ENCODE measurements at places on chromosomes 7 and 10.

- DNase-seq = no peak
Observed at GRCh38 chr10:86243651-86244155, 122.9 kb downstream of the GRID1 start.

- no peak for DNase-seq
Observed at GRCh38 chr7:127536394-127536691, 49.1 kb downstream of the GCC1 start.

- DNase-seq = no peak
Observed at GRCh38 chr7:136953386-136953785, 84.9 kb downstream of the CHRM2 start.

GRCh38 chr10:13990946-13991345 lies 339.8 kb downstream of the FRMD4A start:
- DNase-seq = no peak

GRCh38 chr10:12349629-12350166 lies 351 bp downstream of the CAMK1D start:
- no peak for DNase-seq

DNA sequence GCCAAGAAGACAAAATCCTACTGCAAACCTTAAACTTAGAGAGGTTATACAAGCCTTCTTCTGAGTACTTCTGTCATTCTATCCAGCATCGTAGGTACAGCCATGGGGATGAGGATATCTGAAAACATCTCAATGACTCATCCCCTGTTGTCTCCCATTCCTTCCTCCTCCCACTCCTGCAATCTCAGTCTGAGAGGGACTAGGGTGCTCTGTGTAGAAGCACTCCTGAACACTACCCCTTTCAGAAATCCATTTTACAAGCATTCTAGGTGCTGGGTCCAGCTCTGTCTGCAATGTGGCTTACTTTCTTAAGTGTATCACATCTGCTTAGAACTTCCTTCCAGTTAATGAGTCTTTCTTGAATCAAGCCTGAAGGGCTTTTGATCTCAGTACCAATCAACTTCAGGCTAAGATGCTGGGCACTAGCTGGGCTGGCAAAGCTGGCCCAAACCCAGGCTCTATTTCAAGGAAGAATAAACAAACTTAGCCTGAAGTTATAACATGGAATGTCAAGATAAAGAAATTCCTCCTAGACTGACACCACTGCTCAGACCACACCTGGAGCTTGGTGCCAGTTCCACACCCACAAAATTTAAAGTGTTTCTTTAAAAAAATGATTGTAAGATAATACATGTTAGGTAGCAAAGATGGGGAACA lies 270.3 kb upstream of the AOAH start:
- no peak for DNase-seq

GRCh38 chr10:131645756-131646155 lies 255.1 kb upstream of the PPP2R2D start:
- no peak for DNase-seq

GRCh38 chr10:112365014-112365432 lies 8.9 kb upstream of the ACSL5 start:
- DNase-seq = no peak

DNA sequence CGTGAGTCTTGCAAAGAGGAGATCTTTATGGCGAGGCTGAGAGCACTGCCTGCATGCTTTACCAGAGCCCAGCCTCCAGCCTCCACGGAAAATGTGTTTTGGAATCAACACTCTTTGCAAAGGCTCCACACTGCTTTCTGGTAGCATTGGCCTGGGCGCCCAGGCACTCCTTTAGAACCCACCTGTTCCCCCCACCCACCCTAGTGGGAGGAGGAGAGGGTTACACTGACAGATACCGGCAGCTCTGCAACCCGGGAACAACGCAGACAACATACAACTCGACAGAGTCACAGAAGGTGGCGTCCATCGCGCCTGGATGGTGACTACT lies 5.5 kb upstream of the MNX1 start:
- no peak for DNase-seq

GRCh38 chr7:46169384-46169755 lies 248.3 kb upstream of the IGFBP3 start:
- no peak for DNase-seq

DNA sequence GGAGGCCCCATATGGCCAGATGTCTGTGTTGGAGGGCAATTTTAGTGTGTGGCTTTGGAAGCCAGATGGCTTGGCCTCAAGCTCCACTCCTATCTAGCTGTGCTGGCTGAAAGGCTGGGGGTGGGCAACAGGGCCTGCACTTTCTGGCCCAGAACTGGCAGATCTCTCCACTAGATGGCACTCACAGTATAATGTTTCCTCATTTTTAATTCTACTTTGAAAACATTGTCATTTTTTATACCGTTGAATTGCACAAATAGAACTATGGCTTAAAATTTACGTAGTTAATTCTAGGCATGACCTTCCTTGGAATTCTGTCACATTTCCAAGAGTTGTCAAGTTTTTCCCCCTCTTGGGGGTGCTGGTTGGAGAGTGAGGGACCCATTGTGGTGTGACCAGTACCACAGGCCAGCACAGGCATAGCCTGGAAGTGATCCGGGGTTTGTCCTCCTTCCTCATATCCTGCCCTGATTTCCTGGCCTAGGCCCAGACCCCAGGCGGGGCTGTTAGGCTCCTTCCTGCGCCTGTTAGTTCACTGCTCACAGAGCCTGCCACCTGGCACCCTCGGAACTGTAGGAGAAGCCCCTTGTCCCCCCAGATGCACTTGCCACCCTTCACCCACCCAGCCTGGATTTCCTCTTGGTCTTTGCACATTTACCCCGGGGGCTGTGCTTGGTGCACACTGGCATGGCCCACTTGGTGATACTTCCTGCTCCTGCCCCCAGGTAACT lies 52.8 kb downstream of the ARHGAP22 start:
- peak; percentile 12 for DNase-seq

- DNase-seq = no peak
Observed at GRCh38 chr7:38748056-38748610, 117.0 kb upstream of the AMPH start.

GRCh38 chr10:93225938-93226337 lies 152.2 kb downstream of the CYP26A1 start:
- DNase-seq = no peak

- no peak for DNase-seq
Observed at GRCh38 chr10:99484626-99485581, 47.8 kb upstream of the NKX2-3 start.

- DNase-seq = no peak
Observed at GRCh38 chr10:98261436-98262277, 6.3 kb downstream of the LOXL4 start.

GRCh38 chr7:134742688-134743350 lies 36.6 kb upstream of the CALD1 start:
- DNase-seq = no peak

GRCh38 chr10:61935077-61935476 lies 33.6 kb downstream of the ARID5B start:
- DNase-seq = no peak

DNA sequence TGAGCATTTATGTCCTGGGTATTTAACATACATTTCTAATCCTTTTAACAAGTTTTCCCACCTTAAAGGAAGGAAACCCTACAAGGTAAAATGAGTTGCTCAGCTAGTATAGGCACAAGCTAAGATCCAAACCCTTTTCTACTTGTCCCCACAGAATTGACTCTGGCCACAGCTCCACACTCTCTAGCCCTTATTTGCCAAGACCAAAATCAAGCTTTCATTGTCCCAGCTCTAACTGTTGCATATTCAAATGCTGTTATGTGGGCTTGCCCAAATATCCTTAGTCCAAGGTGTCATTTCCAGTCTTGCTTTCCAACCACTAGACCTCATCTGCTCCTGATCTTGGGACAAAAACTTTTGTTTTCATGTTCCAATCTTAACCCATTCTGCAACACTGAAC lies 31.3 kb upstream of the LSM8 start:
- no peak for DNase-seq

DNA sequence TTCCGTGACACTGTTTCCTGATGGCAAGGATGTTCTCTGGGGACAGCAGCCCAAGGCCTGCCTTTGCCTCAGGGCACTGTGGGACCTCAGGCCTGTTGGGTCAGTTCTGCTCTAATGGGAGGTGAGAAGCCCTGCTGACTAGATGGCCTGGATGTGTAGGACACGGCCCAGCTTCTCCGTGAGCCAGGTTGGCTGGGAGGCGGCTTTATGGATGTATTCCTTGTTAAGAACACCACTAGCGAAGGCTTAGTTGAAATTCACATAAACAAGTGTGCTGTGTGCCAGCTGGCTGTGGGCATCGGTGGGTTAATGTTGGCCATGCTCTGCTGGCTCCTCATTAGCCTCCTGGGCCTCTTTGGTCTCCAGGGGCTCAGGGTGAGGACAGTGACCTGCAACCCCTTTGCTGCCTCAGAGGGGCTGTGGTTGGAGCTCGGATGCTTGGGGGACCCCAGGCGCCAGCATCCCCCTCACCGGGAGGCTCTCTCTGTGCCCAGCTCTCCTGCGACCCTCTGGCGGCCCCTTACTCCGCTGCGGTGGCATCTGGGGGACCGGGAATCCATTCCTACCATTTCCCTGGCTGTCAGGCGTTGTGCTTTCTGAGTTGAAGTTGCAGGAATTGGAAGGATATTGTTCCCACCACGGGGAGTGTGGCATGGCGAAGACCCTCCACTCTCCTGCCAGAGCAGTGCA lies 22.8 kb upstream of the DPYSL4 start:
- no peak for DNase-seq

DNA sequence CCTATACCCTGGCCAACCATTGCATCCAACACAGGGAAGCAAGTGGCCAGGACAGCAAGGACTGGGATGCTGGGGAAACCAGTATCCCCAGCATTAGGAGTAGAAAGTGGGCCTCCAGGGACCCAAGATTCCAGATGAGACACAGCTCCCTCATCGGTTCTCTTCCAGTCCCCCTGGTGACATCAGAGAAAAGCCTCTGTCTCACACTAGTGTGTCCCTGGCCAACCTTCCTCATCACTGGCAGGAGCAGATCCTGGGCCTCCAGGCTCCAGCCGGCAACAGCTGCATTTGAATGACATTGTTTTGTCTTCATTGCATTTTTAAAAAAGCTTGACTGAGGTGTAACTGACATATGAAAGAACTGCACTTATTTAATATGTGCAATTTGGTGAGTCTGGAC lies 177.3 kb upstream of the LYZL2 start:
- DNase-seq = no peak

DNA sequence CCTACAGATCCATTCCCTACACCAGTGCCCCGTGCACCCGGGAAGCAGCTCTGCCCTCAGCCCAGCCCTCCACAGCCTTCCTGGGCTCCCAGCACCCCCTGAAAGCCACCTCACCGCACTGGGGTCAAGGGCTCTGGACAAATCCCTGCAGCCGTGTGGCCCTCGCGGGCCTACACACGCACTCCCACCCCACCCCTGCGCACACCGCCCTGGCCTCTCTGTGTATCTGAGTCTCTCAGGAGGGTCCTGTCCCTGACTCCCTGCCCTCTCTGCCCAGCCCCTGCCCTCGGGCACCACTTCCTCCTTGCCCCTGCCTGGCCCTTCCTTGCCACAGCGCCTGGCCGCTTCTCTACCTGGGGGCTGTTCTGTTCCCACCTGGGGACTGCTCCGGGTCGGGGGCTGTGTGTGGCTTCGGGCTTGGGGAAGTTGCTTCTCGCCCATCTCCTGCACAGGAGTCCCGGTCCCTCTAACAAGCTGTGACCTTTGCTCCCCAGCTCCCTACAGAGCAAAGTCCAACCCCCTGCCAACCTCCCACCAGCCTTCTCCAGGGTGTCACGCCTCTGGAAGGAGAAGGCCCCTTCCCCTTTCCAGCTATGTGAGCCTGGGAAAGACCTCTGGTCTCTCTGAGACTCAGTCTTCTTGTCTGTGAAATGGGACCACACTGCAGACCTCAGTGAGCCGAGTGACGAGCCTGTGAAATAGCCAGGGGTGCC lies 1.5 kb downstream of the TMEM184A start:
- no peak for DNase-seq

DNA sequence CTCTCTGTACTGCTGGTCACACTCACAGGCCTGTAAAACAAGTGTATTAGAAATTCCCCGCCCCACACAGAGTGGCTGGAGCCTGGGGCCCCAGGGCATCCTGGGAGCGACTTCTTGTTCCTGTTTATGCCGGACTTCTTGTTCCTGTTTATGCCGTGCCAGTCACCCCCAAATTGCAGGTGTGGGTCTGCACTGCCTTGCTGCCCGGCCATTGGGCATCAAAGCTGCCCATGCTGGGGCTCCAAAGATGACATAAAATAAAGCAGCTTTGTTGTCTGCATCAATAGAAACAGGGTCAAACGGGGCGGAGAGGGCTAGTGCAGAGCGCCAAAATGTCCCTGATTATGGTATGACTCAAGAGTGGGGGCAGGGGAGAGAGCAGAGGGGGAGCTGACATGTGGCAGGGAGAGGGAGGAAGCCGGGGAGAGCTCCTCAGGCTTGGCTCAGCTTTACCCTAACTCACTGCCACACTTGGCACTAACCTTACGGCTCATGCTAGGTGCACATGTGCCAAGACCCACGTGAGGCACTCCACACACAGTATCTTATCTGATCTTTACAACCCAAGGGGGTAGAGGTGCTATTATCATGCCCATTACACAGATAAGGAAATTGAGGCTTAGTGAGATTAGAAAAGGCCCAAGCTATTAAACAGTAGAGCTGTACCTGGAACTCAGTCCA lies 98.4 kb downstream of the PIP4K2A start:
- peak; percentile 56 for DNase-seq

DNA sequence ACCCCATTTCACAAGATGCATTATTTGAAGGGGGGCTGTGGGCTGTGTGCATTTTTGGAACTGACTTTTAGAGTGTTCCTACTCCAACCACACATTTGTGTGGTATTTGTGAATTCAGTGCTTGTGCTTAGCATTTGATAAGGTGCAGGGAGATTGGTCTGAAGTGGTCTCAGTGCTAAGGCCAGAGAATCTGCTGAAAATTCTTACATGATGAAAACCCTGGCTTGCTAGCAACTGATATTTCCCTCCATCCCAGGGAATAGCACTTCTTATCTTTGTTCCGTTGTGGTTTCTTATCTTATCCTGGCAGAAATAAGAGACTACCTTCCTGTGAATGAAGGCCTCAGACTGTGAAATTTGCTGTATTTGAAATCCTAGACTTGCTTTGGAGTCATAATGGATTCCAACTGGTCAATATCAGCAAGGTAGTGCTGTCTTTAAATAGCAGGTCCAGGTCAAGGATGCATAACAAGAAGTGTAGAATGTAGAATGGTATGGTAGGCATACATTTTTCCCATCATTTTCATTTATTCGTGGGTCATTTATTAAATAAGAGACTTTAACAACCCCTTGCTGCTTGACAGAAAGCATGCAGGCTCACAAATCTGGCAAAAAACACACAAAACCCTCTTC lies 986.9 kb downstream of the REEP3 start:
- no peak for DNase-seq

- DNase-seq = no peak
Observed at GRCh38 chr7:79912213-79912633, 222.4 kb upstream of the GNAI1 start.

DNA sequence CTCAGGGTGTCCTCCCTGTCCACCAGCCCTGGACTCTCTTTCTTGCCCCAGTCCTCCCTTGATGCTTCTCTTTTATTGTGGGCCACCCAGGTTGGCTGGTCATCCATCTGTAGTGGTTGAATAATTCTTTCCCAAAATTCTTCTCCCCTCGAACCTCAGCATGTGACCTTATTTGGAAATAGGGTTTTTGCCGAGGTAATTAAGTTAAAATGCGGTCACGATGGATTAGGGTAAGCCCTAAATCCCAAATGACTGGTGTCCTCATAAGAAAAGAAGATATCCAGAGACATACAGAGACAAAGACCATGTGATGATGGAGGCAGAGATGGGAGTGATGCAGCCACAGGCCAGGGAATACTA lies 74.3 kb downstream of the GFRA1 start:
- no peak for DNase-seq
